CD8-positive, alpha-beta memory T cell (primary cell): ENCODE measurements at places on chromosomes 2 and 18.

- DNase-seq: peak; percentile 51
Measured at GRCh38 chr2:29923110-29923721, 1.8 kb upstream of the ALK start.

DNA sequence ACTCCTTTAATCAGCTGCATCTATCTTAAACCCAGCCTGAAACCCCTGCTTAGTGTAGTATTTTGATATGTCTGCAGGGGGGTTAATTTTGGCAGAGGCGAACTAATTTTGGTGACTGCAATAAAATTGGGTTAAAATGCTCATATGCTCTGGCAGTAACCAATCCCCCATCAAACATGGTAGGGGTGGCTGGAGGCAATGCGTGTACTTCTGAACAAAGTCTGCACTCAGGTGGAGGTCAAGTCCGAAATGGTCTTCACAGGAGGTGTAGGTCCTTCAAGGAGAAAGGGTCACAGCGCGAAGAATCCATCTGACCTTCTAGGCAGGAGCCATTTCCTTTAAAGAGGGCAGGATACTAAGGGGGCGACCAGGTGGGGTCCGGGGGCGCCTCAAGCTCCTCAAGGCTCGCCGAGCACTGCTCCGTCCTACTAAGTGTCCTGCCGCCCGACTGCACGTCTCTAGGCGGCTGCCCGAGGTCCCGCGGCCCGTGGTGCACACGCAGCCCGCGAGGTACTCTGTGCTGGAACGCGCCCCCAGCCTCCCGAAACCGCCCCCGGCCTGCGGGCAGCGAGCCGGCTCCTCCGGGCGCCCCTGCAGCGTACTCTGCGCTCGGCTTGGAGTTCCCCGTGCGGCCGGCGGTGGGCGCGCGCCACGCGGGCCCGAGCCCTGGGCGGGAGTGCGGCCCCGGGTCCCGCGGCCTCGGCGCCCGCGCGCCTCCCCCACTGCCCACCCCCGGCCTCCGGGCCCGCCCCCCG, 1.7 kb upstream of the LDLRAD4 start:
- DNase-seq: no peak

DNA sequence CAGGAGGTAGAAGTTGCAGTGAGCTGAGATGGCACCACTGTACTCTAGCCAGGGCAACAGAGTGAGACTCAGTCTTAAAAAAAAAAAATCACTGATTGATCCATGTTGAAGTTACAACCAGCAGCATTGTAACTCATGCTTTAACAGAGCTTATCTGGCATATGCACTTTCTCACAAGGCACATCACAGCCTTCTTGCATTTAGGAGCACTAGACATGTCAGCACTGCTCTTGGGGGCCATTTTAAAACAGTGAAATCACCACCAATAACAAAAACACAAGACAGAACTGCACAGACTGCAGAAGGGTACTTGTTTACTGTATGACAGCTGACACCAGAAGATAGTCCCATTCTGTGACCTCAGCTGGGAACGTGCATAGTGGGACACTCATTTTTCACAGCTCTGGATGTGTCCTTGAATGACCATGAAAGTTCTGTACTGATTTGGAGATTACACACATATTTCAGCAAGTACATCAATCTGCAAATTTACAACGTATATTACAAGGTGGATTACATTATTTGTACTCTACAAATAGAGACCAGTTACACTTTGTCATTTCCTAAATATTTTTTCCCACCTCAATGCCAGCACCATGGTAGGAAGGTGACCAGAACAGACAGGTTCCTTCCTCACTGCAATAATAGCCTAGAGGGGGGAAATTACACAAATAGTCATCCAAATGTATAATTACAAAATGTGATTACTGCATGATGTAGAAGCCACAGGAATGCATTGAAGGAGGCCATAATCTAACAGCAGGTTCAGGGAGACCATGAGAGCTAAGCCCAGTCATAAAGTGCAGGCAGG, 35.1 kb downstream of the CCBE1 start:
- DNase-seq: no peak

- DNase-seq: no peak
Measured at GRCh38 chr18:40821596-40822243, 1133.3 kb upstream of the PIK3C3 start.

- no peak for DNase-seq
Measured at GRCh38 chr2:86673986-86674670, 46.0 kb upstream of the RMND5A start.

DNA sequence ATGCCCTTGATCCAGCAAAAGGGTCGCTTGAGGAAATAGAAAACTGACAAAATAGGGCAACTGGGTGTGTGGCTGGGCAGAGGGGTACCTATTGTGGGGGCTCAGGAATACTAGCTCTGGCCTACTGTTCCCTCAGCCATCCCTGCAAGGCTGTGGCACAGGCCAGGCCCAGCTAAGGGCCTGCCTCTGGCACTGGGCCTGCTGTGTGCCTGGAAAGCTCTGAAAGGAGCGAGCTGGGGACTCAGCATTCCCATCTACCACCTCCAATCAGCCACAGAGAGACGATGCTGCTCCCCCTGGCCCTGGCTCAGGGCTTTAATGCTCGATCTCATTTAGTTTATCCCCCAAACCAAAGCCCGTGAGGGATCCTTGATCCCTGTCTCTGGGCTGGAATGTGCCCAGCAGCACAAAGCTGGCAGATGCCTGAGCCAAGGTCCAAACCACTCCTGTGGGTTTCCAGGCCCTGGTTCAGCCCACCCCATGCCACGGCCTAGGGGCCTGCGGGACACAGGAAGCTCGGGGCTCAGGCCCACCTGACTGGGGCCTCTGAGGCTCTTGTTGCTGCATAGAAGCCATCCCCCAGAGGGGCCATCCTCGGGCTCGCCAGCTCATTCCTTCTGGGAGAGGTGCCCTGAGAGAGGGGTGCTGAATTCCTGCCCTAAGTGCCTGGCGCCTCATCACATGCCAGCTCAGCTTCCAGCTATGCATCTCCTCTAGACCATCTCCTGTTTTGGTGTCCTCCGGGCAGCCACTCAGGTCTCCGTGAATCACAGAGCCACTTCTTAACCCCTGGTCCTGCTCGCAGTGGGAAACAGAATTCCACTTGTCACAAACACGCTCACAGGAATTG, 43.0 kb upstream of the KCNF1 start:
- no peak for DNase-seq

GRCh38 chr2:202091476-202091875, 18.4 kb downstream of the KIAA2012 start:
- no peak for DNase-seq

DNA sequence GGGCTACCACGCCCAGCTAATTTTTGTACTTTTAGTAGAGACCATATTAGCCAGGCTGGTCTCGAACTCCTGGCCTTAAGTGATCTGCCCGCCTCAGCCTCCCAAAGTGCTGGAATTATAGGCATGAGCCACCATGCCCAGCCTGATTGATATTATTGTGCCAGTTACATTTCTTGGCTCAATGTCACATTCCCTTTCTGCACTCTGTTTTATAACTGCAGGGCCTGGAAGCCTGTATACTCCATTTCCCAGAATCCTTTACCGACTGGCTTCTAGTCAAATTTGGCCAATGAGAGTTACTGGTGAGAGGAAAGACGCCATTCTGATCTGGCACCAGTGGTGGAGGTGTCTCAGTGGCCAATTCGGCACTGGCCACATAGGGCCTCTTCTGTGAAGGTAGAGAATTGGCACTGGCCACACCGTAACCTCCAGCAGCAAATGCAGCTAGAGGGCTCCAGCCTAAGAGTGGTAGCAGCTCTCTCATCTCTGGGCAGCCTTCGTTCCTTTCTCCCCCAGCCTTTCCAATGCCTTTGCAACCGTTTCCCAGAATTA, 16.9 kb upstream of the CFAP36 start:
- no peak for DNase-seq

DNA sequence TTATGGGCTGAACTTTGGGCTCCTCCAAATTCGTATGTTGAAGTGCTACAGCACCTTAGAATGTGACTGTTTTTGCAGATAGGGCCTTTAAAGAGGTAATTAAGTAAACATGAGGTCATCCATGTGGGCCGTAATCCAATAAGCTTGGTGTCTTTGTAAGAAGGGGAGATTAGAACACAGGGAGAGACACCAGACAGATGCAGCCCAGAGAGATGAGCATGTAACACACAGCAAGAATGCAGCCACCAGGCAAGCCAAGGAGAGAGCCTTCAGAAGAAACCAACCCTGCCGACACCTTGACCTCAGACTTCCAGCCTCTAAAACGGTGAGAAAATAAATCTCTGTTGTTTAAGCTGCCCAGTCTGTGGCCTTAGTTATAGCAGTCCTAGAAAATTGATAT, 74.3 kb downstream of the HRH4 start:
- DNase-seq: no peak

DNA sequence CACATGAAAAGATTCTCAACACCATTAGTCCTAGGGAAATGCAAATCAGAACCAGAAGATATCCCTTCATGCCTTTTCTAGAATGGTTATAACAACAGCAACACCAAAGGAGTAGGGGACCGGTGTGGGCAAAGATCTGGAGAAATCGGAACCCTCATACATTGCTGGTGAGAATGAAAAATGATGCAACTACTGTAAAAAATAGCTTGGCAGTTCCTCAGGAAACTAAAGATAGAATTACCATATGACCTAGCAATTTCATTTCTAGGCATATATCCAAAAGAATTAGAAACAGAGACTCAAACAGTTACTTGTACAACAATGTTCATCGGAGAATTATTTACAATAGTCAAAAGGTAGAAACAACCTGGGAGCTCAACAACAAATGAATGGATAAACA, 29.2 kb upstream of the CDH7 start:
- DNase-seq: no peak

- no peak for DNase-seq
Measured at GRCh38 chr2:144520756-144521487, 1.0 kb upstream of the ZEB2 start.

GRCh38 chr2:181314551-181314950, 142.6 kb upstream of the ITGA4 start:
- no peak for DNase-seq

DNA sequence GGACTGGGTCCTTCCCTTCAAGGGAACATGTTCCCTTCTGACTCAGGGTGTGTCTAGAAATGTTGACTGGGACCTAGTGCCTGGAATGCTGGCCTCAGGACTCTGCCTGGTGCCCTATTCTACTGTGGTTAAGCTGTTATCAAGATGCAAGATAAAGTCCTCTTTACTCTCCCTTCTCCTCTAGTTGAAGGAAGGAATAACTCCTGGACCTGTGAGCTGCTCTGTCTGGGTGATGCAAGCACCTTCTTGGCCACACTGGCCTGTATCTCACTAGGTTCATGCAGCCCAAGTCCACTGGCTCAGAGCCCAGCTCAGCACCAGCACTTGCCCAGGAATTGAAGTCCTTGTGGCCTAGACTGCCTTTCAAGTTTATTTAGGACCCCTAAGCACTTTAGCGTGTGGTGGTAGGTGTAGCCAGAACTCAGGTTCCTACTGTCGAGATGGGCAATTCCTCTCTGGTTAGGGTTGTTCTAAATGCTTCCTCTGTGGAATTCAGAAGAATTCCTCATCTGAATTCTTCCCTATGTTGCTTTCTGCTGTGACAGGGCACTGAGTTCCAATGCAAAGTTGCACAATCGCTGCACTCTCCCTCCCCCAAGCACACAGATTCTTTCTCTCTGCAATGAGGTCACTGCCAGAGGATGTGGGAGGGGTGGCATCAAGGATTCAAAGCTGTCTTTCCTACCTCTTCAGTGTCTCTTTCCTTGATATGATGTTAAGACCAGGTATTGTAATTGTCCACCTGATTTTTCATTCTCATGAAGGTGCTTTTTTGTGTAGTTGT, 54.7 kb downstream of the VWC2L start:
- no peak for DNase-seq

DNA sequence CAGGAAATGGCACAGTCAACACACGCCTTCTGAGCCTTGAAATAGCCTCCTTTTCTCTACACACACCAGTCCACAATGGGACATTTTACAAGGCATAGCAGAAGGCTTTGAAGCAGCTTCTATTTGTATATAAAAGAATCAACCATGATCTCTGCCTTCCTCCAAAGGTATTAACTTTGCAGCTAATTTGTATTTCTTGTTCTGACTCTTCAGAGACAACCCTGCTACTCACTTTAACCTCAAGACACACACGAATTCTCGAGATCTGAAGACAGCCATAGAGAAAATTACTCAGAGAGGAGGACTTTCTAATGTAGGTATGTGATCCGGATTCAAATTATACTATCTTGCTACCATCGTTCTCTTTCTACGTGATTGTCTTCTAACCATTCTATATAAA, 104.6 kb downstream of the VIT start:
- DNase-seq: no peak

GRCh38 chr18:48181857-48182256, 227.3 kb downstream of the ZBTB7C start:
- DNase-seq: no peak

- DNase-seq: peak; percentile 67
Measured at GRCh38 chr18:51153659-51154371, 43.7 kb downstream of the MEX3C start.

- DNase-seq: no peak
Measured at GRCh38 chr2:36664696-36665076, 31.8 kb upstream of the VIT start.

- DNase-seq: no peak
Measured at GRCh38 chr2:100317634-100318033, 4.7 kb downstream of the LONRF2 start.

DNA sequence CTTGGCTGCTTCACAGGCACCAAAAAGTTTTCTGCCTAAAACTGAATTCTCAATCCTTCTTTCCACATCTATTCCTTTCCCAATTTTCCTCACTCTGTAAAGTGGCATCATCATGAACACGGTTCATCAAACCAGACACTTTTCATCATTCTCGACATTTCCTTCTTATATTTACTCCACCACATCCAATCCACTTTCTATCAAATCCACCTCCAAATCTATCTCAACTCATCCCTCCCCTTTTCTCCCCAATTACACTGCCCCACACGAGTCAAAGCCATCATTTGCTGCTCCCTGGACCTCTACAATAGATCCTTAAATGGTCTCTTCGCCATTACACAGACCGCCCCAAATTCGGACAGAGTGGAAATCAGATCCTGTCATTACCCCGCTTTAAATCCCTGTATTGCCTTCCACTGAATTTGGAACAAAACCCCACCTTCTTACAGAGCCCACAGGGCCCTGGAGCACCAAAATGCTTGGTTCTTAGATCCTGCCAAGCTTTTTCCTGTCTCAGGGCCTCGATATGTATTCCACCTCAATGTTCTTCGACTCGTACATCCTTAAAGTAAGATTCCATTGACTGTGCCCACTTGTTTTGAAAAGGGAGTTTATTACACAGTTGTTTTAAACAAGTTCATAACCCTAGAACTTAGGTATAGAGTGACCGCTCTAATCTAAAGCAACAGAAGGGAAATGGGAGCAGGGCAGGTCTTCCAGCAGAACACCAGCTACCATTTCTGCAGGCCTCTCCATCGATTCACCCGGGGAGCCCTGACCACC, 856 bp downstream of the ACAA2 start:
- DNase-seq: no peak
